ENCODE measurements at places on chromosomes 3 and 15.

DNA sequence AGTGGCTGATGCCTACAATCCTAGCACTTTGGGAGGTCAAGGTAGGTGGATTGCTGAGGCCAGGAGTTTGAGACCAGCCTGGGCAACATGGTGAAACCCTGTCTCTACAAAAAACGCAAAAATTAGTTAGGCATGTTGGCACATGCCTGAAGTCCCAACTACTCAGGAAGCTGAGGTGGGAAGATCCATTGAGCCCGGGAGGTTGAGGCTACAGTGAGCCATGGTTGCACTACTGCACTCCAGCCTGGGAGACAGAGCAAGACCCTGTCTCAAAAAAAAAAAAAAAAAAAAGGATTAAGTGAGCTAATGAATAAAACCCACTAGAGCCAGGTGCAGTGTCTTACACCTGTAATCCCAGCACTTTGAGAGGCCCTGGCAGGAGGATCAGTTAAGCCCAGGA lies 6.7 kb upstream of the SEC11A start:
- no peak for DNase-seq

DNA sequence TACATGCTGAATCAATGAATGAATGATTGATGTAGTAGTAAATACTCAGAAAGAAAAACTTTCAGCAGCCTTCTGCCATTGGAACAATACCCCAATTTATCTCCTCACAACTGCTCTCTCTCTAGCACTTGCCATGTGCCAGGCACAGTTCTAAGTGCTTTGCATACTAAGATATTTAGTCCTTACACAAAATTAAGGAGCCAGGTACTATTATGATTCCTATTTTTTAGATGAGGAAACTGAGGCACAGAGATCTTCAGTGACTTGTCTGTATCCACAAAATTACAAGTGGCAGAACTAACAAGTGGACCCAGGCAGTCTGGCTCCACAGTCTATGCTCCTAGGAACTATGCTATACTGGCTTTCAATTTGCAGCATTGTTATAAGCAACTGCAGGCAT lies 279.2 kb downstream of the LSAMP start:
- no peak for DNase-seq

GRCh38 chr15:32843219-32843815 lies 125.5 kb downstream of the GREM1 start:
- no peak for DNase-seq

DNA sequence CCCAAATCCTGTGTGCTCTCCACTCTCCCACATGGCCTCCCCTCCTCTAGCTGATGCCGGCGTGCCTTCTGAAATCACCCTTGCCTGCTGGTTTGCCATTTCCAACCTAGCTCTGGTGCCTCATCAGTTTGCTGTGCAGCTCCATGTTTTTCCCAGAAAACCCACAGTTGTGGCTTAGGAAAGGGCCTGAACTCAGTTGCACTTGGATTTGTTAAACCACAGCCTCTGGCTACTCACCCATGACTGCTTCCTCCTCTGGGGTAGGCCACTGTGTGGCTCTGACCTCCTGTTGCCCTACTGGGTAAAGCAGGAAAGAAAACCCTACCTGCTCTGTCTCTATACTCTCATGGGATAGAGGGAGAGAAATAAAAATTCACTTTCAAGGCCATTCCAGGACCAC lies 97.3 kb downstream of the DAPK2 start:
- no peak for DNase-seq

DNA sequence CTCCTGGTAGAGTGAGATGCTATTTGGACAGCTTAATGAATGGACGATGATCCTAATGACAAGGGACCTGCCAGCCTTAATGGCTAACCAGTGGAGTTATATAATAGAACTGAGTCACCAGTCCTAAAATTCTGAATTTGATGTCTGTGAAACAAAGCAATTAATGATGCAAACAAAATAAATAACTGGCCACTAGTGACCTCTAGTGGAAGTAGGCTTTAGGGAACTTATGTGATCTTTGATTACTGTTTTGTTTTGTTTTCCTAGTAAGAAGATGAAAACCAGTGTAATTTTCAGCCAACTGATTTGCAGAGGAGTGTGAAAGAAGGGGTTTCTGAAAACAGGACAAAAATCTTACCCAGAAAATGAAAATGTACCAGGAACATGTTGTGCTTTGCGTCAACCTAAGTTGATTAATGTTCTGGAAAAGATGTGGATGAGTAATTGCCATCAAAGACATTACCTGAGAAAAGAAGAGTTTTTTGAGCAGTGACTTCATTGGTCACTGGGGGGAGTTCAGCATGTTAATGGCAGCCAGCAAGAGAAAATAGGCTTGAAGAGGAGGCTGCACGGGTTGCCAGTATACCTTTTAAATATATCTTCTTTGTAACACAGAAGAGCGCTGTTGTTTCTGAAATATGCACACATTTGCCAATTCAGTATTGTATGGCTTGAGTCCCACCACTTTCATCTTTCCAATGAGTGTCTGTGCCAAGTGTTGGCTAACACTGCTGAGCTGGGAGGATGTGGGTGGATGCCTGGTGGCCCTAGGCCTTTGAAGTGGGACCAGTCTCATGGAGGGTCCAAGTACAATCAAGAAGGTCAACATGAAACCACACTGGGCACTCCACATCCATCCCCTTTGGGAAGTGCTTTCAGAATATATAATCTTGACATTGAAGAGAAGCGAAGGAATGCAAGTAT lies 9.3 kb downstream of the VEPH1 start:
- DNase-seq = no peak

DNA sequence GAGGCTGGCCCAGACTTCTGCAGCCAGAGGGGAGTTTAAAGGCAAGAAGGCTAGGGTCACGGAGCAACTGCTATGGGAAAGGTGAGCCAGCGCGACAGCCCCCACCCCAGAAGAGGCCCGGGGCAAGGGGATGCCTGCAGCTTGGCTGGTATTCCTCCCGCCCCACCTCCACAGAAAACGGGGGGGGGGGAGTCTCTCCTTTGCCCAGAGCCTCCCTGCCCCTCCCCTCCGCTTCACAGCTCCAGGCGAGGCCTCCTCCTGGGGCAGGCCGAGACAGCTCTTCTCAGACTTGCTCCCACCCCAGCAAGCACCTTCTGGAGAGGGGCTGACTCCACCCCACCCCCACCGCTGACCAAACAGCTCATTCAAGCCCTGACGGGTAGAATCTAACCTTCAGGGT lies 13.4 kb downstream of the ANP32A start:
- no peak for DNase-seq

GRCh38 chr15:95226835-95227234 lies 995.5 kb downstream of the MCTP2 start:
- no peak for DNase-seq

- no peak for DNase-seq
These were observed 870 bp upstream of the TSEN2 start for GRCh38 chr3:12483410-12483809.

- DNase-seq = peak; percentile 43
These were observed 107.2 kb upstream of the ABHD17C start for GRCh38 chr15:80587816-80588456.

GRCh38 chr3:124752051-124752450 lies 21.8 kb downstream of the UMPS start:
- DNase-seq = no peak

DNA sequence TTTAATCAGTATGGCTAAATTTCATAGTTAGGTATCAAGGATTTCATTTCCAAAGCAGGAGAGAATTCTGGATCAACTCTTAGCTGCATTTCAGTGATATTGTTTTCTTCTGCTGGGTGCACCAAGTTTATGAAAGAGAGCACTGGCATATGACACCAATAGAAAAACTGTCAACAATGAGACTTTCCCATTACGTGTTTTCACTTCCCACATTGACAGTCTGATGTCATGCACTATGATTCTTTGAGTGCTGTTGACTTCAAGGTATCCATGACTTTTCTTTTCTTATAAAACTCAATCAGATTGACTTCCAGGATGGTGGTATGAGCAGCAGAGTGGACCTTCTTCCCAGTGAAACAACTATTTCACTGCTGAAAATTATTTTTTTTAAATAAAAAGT lies 476.1 kb downstream of the EDEM1 start:
- no peak for DNase-seq

- DNase-seq = no peak
These were observed 167.0 kb upstream of the TBL1XR1 start for GRCh38 chr3:177364236-177364635.

DNA sequence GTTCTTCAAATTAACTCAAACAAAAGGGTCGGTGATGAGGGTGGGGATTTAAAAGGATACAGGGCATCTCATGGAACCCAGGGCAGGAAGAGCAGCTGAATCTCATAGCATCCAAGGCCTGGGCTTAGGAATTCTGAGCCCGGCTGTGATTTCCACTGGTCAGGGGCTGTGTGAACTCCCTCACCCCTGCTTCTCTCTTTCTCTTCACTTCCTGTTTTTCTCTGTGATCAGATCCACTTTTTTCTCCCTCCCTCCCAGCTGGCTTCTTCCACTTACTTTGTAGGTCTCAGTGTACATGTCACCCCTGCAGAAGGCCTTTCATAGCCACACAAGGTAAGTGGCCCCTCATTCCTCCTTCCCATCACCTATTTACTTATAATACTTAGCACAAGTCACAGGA lies 68.2 kb upstream of the CORO2B start:
- no peak for DNase-seq

DNA sequence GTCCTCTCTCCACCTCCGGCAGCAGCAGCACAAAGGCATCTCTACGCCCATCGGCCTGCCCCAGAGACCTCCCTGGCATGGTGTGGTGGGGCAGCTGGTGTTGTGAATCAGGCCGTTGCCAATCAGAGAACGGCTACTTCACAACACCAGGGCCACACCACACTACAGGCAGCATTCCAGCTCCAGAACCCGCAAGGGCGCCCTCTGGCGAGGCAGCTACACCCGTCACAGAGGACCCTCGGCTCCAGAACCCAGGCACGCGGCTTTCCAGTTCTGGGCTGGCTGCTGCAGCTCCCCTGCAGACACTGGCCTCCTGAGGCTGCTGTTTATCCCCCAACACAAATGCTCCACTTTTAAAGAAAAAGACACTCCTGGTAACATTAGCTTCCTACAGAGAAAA lies 127.5 kb upstream of the TOPAZ1 start:
- DNase-seq = no peak

- DNase-seq = peak; percentile 54
These were observed 59.2 kb upstream of the IL12A start for GRCh38 chr3:159929171-159930141.

- DNase-seq = no peak
These were observed 718.5 kb upstream of the ARPP21 start for GRCh38 chr3:34920806-34921205.

- no peak for DNase-seq
These were observed 300.1 kb downstream of the RORA start for GRCh38 chr15:60928970-60929369.

GRCh38 chr3:53939086-53939582 lies 47.5 kb upstream of the SELENOK start:
- DNase-seq = no peak

DNA sequence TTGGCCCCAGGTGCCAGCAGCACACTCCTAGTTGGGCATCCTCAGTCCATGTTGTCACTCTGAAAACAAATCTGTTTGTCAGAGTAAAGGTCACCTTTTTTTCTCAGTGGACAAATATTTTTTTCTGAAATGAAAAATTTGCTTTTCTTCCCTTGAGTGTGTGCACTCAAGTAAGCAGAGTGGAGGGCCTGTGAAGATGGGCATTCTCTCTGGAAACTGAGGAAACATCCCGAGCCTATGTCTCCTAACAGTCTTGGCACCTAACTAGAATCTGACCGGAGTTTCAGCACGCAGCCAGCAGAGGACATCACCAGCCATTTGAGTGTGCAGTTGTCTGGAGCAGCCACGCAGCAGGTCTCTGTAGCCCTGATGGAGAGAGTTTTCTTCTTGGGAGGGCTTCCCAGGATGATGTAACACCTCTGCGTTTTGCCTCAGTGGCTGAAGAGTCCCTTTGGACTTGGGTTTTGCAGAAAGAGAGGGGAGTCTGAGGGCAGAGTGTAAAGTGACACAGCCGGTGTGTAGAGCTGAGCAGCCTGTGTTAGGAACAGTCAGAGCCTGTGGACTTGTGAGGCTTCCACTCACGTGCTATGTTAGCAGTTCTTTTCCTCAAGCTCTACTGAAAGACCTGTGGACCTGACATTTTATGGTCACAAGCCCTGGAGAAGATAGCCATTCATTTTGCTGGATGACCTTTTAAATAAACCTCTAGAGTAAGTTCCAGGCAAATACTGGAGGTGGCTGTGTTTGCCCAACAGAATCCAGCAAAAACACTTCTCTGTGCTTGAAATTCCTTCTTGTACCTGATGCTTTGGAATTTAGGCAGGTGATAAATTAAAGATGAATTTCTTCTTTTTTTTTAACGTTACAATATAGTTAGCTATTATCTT lies 51.6 kb downstream of the ABHD2 start:
- DNase-seq = no peak

DNA sequence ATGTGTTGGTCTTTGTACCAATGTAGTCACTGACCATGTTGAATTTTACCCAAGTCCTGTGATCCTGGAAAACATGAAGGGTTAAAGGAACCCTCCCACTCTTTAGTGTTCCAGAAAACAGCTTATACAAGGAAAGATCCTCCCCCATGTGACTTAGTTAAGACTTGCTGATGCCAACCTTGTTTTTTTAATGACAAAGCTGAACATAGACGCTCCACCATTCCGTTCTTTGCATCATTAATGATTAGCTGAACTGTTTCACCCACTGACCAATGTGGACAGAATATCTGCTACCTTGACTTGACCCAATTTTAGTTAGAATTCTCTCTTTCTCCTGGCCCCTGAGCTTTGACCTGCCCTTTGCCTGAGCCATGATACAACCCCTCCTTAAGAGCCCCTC lies 3.5 kb upstream of the WDR72 start:
- DNase-seq = no peak

DNA sequence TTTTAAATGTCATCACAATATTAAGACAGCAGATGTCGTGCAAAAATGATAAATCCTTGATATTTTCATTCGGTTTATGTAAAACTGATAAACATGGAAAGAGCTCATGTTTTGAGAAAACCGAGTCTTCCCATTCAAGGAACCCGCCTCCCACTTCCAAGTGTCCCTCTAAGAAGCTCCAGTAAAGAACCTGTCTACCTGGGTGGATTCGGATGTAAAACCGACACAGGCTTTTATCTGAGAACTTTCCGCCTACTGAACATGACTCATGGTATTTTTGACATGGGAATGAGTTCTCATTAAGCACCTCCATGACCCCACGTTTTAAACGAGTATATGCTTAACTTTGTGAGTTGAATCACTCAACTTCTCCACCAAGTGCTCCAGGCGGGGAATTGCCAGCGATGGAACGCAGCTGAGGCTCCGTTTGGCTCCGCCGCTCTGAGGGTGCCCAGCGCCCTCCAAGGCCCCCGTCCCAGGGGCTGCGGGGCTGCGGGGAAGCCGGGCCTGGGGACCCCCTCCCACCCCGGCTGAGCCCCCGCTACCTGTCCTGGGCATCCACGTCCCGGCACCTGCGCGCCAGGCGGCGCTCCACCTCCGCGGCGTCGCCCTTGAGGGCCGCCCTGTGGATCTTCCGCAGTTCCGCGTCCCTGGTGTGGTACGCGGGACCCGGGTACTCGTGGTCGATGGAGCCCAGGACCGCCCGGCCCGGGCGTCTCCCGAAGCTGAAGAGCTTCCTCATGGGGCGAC lies 119.9 kb downstream of the LMLN start:
- no peak for DNase-seq

GRCh38 chr15:79036323-79036722 lies 54.3 kb downstream of the RASGRF1 start:
- no peak for DNase-seq

GRCh38 chr3:10106919-10107318 lies 1.1 kb downstream of the FANCD2OS start:
- no peak for DNase-seq

Data from non-pigmented ciliary epithelial cell (primary cell).